ENCODE measurements at places on chromosomes 13 and 19.

DNA sequence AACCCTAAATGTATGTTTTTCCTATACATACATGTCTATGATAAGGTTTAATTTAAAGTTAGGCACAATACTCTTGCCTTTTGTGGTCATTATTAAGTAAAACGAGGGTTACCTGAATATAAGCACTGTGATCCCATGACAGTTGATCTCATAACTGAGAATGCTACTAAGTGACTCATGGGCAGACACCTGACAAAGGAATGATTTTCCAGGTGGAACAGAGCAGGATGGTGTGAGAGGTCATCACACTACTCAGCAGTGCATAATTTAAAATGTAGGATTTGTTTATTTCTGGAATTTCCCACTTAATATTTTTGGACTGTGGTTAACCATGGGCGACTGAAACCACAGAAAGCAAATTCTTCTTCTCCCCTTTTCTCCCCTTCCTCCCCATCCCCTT is 178.9 kb downstream of the UGGT2 start:
- no peak for DNase-seq

GRCh38 chr13:41533266-41534052 is 76.1 kb downstream of the RGCC start:
- no peak for DNase-seq

GRCh38 chr19:8069096-8069973 is 16.8 kb downstream of the CCL25 start:
- DNase-seq = no peak

- DNase-seq = no peak
Measured at GRCh38 chr13:77298426-77298825, 28.5 kb downstream of the MYCBP2 start.

GRCh38 chr13:62687732-62688131 is 1272.1 kb upstream of the PCDH20 start:
- no peak for DNase-seq

Data from NCI-H1048 (cell line).